PC-3 (cell line): ENCODE measurements at places on chromosomes 2 and 18. TPM values are rescaled to one million over a fixed set of nuclear protein-coding genes. Genes with fewer than 3 reads are reported as not detected.

Gene AP1S3
- total RNA-seq, result 34.3 and 37.6 TPM in 2 replicates

Gene SERPINB5
- 96.5 and 104 TPM in 2 replicates for total RNA-seq

Gene SERPINB3
- 5.6 and 6.3 TPM in 2 replicates for total RNA-seq

Gene OR6B3
- total RNA-seq, result not detected in 2 replicates

DNA sequence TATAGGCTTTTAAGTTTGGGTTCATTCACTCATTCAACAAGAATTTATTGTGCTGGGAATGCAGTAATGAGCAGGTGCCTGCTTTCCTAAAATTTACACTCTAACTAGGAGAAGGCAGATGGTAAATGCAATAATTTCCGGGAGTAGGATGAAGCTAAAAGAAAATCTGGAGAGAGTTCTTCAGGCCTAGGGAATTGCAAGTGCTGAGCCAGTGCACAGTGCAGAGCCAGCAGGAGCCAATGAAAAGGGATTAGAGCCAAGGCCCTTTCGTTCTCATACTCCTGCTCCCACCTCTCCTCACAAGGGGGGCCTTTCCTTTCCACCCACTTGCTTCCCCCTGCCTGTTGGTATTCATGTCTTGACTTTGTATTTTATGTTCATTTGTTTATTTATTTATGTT, 55.1 kb downstream of the CFAP221 start:
- peaks cover 65% of the 10 kb centered on the region for H3K27me3 ChIP-seq
- DNase-seq, result no peak
- H3K27ac ChIP-seq, result no peak overlapping the region
- H3K4me1 ChIP-seq, result no peaks in the 10 kb centered on the region

DNA sequence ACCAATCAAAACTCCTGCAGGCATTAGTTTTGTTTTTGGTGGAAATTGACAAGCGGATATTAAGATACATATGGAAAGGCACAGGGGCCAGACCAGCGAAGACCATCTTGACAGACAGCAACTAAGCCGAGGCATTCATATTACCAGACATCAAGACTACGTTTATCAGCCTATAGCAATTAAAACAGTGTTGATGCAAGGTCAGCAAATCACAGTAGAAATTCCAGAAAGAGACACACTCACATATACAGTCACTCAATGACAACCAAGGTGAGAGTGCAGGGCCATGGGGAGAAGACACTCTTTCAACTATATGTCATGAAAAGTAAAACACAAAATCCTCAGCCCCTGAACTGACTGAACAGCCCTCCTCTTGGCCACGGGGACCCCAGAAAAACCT, 164.6 kb downstream of the TPO start:
- no peak overlapping the region for H3K4me3 ChIP-seq
- peak overlapping the region; percentile 49 for H3K27ac ChIP-seq
- H3K27me3 ChIP-seq, result no peaks in the 10 kb centered on the region
- DNase-seq, result no peak
- no peaks in the 10 kb centered on the region for H3K36me3 ChIP-seq

DNA sequence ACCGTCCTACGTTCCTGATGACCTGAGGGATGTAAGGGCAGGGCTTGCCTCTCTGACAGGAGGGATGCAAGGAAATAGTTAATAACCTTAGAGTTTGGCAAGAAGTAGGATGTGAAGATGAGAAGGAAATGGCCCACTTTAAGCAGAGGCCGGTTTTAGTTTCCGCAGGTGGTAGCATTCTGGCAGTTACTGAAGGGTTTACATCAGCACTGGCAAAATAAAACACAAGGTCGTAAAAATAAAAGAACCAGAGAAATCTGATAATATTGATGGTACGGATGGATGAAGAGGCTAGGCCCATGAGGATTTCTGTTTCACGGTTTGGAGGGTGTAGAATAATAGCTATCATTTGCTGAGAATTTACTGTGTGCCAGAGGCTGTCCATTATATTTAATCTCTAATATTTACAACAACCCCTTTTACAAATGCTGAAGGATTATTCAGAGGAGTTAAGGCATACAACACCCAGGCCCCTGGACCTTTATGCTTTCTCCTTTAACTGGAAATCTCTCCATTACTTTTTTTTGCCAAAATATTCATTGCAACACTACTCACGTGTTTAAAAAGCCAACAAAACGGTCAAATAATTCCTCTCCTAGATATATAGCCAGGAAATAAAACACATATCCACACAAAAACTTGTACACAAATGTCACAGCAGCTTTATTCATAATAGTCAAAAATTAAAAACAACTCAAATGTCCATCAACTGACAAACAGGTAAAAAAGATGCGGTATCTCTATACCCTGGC, 28.5 kb downstream of the DAPL1 start:
- H3K27ac ChIP-seq, result no peak overlapping the region
- no peaks in the 10 kb centered on the region for H3K4me1 ChIP-seq
- H3K4me3 ChIP-seq, result no peak overlapping the region
- H3K27me3 ChIP-seq, result peaks cover 12% of the 10 kb centered on the region; the same call in 1 of the 2 replicates

- no peak overlapping the region for H3K4me3 ChIP-seq
- H3K4me1 ChIP-seq, result peaks cover 18% of the 10 kb centered on the region
Measured at GRCh38 chr2:84846741-84847142, 34.1 kb downstream of the TRABD2A start.

DNA sequence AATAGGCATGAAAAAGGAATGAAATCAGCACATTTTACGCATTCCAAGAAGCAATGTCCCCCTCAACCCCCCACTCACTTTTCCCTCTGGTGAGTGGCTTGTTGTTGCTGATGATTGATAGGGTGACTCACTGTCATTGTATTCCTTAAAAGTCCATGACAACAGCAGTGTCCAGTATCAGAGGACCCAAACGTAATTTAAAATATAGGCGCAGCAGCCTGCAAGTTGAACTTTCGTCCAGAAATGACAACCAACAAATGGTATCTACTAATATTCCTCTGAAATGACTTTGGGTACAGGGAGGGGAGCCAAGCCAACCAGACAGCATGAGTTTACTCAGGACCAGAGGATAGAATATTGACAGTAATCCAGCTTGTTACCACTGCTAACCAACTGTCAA, 182.9 kb upstream of the SIX3 start:
- no peak overlapping the region for H3K4me3 ChIP-seq
- no peaks in the 10 kb centered on the region for H3K27me3 ChIP-seq
- DNase-seq, result peak; percentile 61

DNA sequence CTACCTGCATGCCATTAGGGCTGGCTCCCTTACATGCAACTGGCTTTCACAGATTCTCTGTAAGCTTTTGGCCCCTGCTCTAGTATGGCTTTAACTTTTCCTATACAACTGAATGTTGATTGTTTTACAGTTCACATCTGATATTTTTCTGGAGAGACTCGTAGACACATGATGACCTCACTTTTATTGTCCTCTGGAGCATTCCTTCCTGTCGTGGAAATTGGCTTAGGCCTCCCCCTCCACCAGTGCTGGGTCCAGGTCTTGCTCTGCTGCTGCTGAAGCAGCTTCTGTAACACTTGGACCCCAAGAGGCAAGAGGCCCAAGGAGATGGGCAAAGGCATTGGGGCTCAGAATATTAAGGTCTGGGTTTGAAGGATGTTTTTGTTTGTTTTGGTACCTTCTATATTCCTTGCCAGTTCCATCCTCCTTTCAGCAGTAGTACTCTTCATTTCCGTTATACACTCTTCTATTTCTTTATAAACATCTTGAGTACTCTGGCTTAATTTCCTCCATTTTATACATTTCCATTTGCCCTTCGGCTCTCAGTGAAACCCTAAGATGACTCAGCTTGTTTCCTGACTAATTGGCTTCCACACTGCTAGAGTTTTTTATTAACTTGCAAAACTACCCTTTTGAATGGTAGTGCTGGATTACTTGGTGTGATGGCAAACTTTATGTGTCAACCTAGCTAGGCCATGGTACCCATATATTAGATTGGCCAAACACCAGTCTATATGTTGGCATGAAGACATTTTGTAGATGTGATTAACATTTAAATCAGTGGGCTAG, 219.8 kb downstream of the CDCA7 start:
- H3K4me3 ChIP-seq, result no peak overlapping the region
- no peaks in the 10 kb centered on the region for H3K27me3 ChIP-seq
- peak overlapping the region; percentile 58 for H3K27ac ChIP-seq
- peaks cover 64% of the 10 kb centered on the region for H3K4me1 ChIP-seq
- peak; percentile 69 for DNase-seq

GRCh38 chr2:124563426-124563825, 538.3 kb downstream of the CNTNAP5 start:
- H3K4me1 ChIP-seq, result no peaks in the 10 kb centered on the region
- no peak for DNase-seq
- H3K4me3 ChIP-seq, result no peak overlapping the region
- no peak overlapping the region for H3K27ac ChIP-seq
- no peaks in the 10 kb centered on the region for H3K36me3 ChIP-seq

DNA sequence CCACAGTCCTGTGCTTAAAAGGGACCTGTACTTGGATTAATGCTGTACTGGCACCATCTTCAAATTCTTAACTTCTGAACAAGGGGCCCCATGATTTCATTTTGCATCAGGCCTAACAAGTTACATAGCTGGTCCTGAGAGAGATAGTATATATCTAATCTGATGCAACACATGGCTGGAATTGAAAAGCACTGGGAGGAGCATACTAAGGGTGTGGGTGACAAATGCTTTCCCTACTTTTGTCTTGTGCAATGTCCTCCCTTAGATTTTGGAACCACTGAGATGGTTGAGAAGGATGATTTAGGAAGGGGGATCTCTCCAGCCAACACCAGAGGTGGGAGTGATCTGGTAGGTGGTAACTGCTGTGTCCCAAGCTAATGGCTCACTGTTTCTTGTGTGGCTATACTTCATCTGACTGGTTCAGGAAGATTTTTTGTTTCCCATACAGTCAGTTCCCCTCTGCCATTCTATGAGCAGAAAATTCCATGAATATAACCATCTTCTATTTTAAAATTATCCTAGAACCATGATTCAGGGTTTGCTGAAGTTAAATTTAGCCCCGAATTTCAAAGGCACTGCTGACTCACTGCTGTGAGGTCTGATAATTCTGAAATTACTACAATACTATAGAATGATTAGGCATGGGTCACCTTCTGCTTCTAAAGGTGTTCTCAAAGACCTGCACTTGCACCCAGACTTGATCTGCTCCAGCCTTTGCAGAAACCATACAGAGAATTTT, 108.3 kb upstream of the NCKAP5 start:
- DNase-seq, result no peak
- no peak overlapping the region for H3K27ac ChIP-seq
- no peaks in the 10 kb centered on the region for H3K27me3 ChIP-seq
- H3K4me1 ChIP-seq, result peaks cover 15% of the 10 kb centered on the region

DNA sequence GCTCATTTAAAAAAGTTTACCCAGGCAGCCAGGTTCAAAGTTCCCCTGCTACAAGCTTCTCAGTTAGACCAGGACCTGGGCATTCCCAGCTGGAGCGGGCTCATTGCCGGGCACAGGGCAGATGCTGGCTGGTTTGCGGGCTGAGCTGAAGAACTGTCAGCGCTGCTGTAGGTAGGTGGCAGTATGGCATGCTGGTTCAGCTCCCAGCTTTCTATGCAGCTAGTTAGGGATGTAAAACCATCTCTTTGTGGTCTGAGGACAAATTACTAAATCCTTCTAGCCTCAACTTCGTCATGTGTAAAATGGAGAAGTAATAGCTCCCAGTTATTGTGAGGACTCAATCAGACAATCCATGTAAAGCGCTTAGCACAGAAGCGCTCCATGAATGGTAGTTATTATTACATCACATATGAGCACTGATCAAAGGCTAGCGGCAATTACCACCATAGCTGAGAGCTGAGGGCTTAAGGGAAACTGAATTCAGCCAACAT, 2.4 kb upstream of the LDLRAD4 start:
- H3K27me3 ChIP-seq, result peaks cover 90% of the 10 kb centered on the region
- no peak overlapping the region for H3K27ac ChIP-seq
- H3K4me3 ChIP-seq, result no peak overlapping the region
- no peaks in the 10 kb centered on the region for H3K36me3 ChIP-seq

DNA sequence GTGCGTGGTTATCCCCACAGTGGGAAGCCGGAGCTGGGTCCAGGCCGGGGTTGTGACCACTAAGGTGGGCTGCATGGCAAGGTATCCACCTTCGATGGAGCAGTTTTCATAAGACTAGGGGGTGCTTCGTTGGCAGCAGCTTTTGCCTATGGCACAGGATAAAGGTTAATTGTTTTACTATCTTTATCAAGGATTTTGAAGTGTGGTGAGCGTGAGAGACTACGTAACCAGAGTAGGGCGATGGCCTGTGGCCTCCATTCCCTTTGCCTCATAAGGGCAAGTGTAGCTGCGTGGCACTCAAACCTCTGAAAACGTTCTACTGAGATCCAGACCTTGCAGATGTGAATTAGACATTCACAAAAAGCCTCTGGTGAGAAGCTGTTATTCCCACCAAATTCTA, 206.6 kb downstream of the ACKR3 start:
- H3K4me3 ChIP-seq, result no peak overlapping the region
- peak overlapping the region; percentile 93 for H3K27ac ChIP-seq
- H3K4me1 ChIP-seq, result peaks cover 21% of the 10 kb centered on the region
- no peak for DNase-seq
- H3K36me3 ChIP-seq, result no peaks in the 10 kb centered on the region
- no peaks in the 10 kb centered on the region for H3K27me3 ChIP-seq

DNA sequence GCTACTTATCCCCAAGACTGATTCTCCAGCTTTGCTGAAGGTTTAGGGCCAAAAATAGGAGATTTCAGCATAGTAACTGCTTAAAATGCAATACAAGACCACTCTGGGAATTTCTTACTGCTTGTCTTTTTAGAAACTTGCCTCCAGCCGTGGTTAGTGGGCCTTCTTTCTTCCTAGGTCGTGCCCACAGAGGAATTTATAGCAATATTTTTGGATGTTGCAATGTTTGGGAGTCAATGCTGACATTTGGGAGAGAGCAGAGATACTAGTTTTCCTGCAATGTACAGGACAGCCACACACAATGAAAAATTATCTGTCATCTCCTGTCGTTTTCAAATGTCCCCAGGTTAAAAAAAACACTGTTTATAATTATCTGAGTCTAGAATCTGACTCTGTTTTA, 25.6 kb upstream of the CERS6 start:
- no peaks in the 10 kb centered on the region for H3K36me3 ChIP-seq
- H3K27ac ChIP-seq, result no peak overlapping the region
- no peaks in the 10 kb centered on the region for H3K27me3 ChIP-seq
- H3K4me1 ChIP-seq, result no peaks in the 10 kb centered on the region

DNA sequence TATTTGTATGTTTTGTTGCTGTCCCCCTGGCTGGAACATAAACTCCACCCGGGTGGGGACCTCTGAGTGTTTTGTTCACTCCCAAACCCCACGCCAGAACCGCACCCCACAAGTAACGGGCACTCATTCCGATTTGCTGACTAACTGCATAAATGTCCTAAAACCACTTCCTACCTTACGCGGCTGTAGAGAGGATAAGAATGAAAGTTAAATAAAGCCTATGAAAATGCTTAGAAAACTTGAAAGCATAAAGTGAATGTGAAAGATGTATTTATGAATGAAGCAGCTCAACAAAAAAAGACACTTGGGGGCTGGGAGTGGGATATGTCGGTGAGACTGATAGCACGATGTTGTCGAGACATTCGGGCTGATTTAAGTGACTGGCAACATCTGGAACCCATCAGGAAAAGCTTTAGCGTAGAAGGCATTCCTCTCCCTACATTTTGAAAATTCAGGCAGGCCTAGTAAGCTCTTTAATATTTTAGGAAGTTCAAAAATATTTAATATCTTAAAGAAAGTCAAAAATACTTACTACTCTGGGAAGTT, 206.7 kb downstream of the SH3RF3 start:
- peak; percentile 73 for DNase-seq
- peak overlapping the region; percentile 78 for H3K27ac ChIP-seq
- no peaks in the 10 kb centered on the region for H3K36me3 ChIP-seq
- H3K4me1 ChIP-seq, result peaks cover 84% of the 10 kb centered on the region
- no peaks in the 10 kb centered on the region for H3K27me3 ChIP-seq
- H3K4me3 ChIP-seq, result peak overlapping the region; percentile 57

- no peak overlapping the region for H3K4me3 ChIP-seq
- H3K27ac ChIP-seq, result no peak overlapping the region
- H3K4me1 ChIP-seq, result no peaks in the 10 kb centered on the region
- H3K27me3 ChIP-seq, result no peaks in the 10 kb centered on the region
- DNase-seq, result no peak
Measured at GRCh38 chr2:127662937-127663565, 12.3 kb downstream of the LIMS2 start.
